ENCODE measurements at places on chromosomes 1 and 21. TPM values are rescaled to one million over a fixed set of nuclear protein-coding genes. Genes with fewer than 3 reads are reported as not detected.
A peak's percentile ranks its signal among the peaks of the same experiment; 100 is the strongest.

Gene CTSE
- total RNA-seq, result 0.19 TPM

Gene KIF2C
- 30.5 TPM for total RNA-seq

Gene TMEM82
- total RNA-seq, result not detected

Gene ADAR
- total RNA-seq, result 184 TPM

Gene OR2M3
- total RNA-seq, result not detected

Gene LIN28A
- total RNA-seq, result not detected

Gene SYT11
- 2.2 TPM for total RNA-seq

Gene CA6
- 0.26 TPM for total RNA-seq

Gene LCE1C
- total RNA-seq, result not detected

Gene AKT3
- total RNA-seq, result 29.3 TPM

Gene OR10J1
- total RNA-seq, result not detected

Gene PLA2G2D
- not detected for total RNA-seq

Gene HPDL
- total RNA-seq, result not detected

GRCh38 chr1:115237023-115237422 is 101.0 kb downstream of the NGF start:
- DNase-seq, result no peak

GRCh38 chr21:38171723-38172344 is 85.0 kb upstream of the KCNJ15 start:
- no peak for DNase-seq

DNA sequence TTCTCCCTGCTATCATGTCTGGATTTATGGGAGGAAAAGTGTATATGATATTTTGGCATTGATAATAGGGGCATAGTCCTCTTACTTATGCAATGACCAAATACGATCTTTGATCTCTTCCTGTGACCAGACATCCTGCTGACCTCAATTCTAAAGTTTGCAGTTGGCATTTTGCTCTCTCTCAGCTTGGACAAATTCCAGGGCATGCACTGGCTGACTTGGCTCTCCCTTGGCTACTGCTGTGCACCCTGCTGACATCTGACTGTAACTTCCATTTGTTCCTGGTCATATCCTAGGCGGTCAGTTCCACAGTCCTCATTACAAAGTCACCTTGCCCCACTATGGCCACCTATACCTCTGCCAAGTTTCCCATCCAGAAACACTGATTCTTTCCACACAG is 380.7 kb upstream of the NR5A2 start:
- DNase-seq, result no peak

DNA sequence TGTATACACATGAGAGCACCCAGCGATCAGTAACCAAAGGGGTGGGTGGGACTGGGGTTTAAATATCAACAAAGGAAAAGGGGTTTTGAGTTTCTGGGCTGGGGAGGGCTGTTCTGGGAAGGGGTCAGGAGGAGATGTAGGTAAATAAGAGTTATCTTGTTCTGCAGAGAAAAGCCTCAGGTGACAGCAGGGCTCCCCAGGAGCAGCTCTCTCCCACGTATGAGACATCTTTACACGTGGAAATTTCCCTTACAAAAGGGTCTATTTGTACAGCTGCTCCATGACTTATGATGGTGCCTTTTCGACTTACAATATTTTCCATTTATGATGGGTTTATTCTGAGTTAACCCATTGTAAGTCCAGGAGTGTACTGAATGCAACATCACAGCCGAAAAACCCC is 16.3 kb upstream of the PADI2 start:
- no peak for DNase-seq

DNA sequence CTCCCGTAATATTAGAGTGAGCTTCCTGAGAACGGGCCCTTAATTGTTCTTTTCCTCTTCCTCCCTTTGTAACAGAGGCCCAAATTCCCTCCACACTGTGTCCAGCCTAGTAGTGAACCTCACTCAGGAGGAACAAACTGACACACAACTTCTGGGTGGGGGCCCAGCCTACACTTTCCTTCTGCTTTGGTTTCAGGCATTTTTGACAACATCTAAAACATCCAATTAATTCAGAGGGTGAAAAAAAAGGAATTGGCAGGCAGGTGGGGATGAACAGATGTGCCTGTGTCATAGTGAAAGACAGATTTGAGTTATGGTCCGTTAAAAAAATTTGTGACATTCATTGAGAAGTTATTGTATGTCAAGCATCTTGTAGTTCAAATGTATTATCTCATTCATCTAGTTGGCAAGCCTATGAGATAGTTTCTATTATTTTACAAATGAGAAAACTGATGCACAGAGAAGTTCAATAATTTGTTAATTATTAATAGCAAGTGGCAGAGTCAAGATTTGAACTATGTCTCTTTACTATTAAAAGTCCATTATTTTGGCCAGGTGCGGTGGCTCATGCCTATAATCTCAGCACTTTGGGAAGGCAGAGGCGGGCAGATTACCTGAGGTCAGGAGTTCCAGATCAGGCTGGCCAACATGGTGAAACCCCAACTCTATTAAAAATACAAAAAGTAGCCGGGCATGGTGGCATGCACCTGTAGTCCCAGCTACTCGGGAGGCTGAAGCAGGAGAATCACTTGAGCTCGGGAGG is 41.6 kb upstream of the LRIG2 start:
- DNase-seq, result no peak

GRCh38 chr1:3607703-3608065 is 3.6 kb downstream of the MEGF6 start:
- no peak for DNase-seq

DNA sequence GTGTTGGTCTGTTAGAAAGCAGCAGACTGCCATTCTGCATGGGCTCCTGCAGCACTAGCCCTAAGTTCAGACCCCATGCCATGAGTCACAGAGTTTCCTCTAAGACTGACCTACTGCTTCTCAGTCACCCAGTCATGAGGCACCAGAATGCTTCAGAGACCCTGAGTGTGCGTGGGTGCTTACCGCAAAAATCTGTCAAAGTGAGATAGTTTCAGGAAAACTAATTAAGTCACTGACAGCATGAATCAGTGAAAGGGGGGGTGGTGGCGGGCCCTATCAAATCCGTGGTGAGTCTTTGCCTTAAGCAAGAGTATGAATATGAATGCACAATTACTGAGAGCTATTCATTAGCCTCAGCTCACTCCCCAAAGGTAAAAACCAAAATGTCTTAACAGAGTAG is 98.1 kb downstream of the KCTD3 start:
- peak; percentile 76 for DNase-seq

DNA sequence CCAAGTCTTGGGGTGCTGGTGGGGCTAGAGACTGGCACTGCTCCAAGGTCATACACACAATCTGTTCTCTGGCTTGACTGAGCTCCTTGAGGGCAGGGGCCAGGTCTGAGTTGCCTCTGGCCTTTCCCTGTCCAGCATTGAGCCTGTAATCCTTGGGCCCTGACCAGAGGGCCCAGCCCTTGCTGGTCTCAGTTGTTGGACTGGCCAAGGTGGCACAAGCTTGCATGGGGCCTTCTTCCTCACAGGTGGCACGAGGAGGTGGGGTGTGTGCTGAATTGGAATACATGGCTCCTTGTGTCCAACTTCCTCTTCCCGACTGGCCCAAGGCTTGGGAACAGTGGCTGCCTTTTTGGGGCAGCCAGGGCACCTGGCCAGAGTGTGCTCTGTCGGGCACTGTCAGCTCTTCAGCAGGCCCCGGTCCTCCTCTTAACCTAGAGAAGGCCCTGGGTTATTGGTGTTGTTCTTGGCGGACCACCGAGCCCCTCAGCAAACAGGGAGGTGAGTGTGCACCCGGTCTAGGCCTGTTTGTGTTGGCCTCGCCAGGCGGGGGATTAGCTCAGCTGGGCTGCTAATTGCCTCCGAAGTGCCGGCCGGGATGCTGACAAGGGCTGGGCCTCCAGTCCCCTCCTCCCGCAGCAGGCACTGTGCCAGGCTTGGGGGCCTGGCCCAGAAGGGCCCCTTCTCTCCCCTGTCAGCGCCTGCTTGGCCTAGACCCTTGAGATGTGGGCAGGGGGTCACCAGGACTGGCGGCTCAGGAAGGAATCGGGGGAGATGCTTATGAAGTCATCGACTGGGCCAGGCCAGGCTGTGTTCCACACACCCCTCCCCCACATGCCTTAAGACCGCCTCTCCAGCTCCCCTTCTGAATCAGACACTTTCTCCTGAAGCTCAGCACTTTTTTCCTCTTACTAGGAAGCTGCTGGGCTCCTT is 28.5 kb downstream of the WNT4 start:
- DNase-seq, result no peak

DNA sequence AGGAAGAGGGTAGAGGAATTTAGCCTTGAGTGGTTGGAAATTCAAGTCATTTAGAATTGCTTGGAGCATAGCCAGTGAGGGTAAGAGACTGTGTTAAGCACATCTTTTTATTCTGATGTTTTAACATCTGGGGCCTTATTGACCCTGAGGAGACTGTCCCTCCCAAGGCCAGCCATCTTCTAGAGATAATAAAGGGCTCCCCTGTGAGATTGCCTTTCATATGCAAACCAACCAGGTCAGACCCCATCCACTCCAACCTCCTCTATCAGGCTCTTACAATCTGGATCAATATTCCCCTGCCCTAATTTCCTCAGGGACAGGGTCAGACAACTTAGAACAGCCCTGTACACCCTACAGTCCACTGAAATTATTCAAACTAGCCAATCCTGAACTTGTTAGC is 93.8 kb downstream of the ATP1B1 start:
- no peak for DNase-seq

DNA sequence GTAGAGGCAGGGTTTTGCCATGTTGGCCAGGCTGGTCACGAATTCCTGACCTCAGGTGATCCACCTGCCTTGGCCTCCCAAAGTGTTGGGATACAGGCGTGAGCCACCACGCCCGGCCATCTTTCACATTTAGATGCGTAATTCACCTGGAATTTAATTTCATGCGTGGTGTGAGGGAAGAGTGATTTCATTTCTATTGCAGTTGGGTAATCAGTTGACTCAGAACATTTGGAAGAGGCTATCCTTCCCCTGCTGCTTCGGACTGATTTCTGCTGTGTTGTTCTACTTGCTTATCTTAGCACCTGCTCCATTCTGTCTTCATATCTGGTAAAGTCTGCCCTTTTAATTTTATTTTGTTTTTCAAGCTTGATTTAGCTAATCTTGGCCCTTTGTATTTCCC is 19.1 kb downstream of the DIP2A start:
- no peak for DNase-seq

DNA sequence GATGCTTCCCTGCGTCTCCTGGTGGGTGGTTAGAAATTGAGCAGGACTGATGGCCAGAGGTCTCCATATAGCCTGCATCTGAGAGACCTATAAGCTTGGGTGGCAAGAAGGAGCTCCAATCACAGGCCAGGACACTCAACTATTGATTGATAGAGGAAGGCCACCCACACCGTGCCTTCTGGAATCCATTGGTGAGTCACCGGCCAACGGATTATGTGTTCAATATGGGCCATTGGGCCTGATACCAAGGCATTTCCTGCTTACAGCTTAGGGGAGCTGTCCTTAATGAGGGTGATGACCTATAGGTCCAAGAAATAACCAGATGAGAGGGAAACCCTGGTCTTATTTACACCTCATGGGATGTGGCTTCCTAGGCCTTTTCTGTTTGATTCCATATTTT is 115.1 kb downstream of the PLPP3 start:
- DNase-seq, result no peak

DNA sequence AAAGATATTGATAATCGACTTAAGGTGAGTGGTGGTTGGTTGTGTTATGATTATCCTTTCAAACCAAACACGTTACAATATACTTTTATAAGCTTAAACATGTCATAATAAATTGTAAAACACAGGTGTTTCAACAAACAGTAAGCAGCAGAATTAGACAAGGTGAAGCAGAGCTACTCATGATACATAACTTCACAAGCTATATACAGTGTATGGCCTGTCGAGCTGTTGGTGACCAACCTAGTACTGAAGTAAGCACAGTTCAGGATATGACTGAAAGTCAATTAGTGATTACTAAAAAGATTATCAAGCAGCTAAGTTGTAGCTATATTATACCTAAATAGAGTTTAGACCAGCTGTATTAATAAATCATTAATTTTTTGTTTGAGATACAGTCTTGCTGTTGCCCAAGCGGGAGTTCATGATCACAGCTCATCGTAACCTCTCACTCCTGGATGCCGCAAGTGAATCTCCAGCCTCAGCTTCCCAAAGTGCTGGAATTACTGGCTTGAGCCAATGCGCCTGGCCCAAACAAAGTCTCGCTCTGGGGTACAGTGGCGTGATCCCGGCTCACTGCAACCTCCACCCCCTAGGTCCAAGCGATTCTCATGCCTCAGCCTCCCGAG is 148.1 kb downstream of the EIF4G3 start:
- no peak for DNase-seq

DNA sequence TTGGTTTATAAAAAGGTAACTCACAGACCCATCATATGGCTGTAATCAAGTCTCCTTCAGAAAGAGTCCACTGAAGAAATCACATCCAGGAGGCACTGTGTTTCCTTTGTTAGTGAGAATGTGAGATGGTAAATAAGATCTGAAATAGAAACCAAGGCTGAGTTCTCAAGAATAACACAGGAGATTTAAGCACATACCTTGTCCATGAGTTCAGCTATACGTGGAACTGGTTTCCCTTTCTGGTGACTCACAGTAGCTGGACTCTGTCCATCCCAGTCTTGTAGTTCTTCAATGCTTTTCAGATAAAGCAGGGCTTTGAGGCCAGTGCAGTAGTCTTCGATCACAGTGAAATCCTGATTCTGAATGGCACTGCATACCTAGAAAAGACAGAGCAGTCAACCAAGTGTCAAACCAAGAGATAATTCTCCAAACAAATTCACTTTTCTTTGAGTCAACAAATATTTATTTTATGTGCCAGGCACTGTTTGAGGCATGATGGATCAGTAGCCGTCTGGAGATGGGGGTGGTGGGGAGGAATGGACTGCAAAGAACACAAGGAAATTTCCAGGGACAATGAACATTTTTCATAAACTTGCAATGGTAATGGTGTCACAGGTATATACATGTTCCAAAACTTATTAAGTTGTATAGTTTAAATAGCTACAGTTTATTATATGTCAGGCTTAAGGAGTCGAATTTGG is 471.4 kb downstream of the PTBP2 start:
- DNase-seq, result no peak

DNA sequence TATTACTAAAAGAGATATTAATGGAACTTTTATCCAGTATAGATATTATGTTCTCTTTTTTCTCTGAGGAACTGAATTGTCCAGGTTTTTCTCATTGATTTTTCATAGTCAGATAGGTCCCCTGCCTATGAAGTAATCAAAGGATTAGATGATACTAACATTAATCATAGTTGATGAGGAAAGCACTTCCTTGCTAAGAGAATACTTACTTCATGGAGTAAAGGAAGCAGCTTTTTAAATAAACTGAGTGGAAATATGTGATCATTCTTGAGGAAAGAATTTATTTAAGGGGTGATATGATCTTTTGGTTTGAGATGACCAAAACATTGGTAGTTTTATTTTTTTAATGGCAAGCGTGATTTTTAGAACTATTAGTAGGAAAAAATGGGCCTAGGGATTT is 58.9 kb downstream of the SWT1 start:
- DNase-seq, result no peak

- DNase-seq, result no peak
These were observed 27.3 kb downstream of the CAP1 start for GRCh38 chr1:40067851-40068250.

GRCh38 chr21:39088831-39089380 is 94.3 kb downstream of the PSMG1 start:
- DNase-seq, result no peak

- DNase-seq, result peak; percentile 48
These were observed 9.2 kb upstream of the KCNQ4 start for GRCh38 chr1:40774266-40774998.

- DNase-seq, result no peak
These were observed 23.3 kb downstream of the RIMKLA start for GRCh38 chr1:42403880-42404400.

GRCh38 chr1:221101807-221102605 is 222.8 kb downstream of the HLX start:
- no peak for DNase-seq

GRCh38 chr1:45846931-45847330 is 43.5 kb downstream of the MAST2 start:
- no peak for DNase-seq
